Activated CD4-positive, alpha-beta T cell treated with anti-CD3 and anti-CD28 coated beads for 36 hours (primary cell): ENCODE measurements at places on chromosomes 5 and 9.

GRCh38 chr5:31346896-31347551, 153.5 kb downstream of the CDH6 start:
- no peak for DNase-seq

GRCh38 chr9:131177898-131178297, 52.5 kb downstream of the NUP214 start:
- no peak for DNase-seq

DNA sequence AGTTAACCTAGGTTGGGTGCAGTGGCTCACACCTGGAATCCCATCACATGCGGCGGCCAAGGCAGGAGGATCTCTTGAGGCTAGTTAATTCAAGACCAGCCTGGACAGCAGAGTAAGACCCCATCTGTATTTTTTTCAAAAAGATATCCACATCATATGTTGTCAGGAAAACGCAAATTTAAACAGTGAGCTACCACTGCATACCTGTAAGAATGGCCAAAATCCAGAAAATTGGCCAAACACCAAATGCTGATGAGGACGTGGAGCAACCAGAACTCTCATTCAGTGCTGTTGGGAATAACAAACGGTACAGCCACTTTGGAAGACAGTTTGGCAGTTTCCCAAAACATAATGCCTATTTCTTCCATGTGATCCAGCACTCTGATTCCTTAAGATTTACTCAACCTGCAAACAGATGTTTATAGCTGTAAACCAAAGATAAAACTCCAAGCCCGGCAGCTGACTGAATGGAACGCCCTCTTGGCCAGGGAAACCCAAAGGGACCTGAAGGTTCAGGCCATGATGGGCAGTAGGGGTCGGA, 12.4 kb downstream of the CEL start:
- DNase-seq: no peak

DNA sequence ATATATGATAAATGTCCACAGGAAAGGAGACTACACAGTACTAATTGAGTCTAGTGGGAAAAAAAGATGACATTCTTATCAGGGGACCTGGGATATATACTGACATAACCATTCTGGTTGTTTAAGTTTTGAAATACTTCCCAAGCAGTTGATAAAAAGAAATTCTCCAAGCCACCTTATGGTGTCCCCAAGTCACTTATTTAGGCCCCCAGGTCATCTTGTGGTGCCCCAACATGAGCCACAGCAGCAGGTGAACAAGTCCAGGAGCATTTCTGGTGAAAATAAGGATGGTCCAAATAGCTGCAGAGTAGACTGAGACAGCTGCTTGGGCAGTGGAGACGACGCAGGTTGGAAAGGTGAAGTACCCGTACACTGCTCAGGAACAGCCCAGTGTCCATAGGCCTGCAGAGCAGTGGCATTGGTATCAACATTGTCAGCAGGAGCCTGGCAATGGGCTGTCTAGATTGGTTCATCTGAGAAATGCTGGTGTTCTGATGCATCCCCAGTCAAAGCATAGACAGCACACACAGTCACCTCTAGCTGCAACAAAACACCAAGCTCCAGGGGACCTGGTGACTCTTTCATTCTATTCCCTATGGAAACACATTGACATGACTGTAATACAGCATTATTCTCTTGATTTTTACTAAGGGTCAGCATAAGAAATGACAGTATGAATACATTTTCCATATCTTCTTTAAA, 430.6 kb downstream of the NR2F1-AS1 start:
- DNase-seq: no peak

- DNase-seq: no peak
Measured at GRCh38 chr9:36987409-36987808, 46.7 kb downstream of the PAX5 start.

DNA sequence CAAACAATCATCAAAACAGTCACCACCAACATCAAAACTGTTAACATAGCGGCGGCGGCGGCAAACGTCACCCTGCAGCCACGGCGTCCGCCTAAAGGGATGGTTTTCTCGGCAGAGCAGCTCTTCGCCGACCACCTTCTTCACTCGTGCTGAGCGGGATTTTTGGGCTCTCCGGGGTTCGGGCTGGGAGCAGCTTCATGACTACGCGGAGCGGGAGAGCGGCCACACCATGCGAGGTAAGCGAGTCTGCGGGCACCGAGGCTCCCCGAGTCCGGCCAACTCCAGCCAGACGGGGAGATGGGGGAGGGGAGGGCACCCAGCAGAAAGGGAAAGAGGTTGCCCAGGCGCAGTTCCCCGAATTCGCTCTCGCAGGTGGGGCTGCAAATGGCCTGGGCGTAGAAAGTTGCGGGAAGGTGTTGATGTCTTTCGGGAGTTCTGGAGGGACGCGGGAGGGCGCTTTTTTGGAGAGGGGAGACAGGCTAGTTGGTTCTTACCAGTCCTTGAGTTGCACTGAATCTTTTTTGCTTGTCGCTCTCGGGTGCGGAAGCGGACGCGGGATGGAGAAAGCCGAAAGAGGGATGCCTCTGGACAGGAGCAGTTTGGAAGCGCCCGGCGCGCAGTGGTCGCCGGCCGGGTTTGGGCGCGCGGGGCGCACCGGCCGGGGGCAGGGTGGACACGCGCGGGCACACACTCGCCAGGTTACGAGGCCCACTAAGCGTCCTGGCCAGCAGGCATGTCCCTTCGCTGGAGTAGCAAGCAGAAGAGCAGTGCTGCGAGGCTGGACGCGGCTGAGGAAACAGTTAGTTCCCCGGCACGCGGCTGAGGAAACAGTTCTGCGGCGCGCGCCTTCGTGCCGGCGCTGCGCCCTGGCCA, 849 bp downstream of the RORB start:
- peak; percentile 38 for DNase-seq
